Motor neuron (in vitro differentiated cells): ENCODE measurements at places on chromosomes 12 and 14. TPM values are rescaled to one million over a fixed set of nuclear protein-coding genes. Genes with fewer than 3 reads are reported as not detected.

Gene NGB
- 0.31 and 0.81 TPM in 2 replicates for total RNA-seq

Gene TEDC1
- 5.2 and 7.7 TPM in 2 replicates for total RNA-seq

Gene ZNF705A
- total RNA-seq, result not detected in 2 replicates

Gene ANKS1B
- total RNA-seq, result 17.3 and 18.1 TPM in 2 replicates

Gene CFAP251
- total RNA-seq, result 2.4 and 3.2 TPM in 2 replicates

DNA sequence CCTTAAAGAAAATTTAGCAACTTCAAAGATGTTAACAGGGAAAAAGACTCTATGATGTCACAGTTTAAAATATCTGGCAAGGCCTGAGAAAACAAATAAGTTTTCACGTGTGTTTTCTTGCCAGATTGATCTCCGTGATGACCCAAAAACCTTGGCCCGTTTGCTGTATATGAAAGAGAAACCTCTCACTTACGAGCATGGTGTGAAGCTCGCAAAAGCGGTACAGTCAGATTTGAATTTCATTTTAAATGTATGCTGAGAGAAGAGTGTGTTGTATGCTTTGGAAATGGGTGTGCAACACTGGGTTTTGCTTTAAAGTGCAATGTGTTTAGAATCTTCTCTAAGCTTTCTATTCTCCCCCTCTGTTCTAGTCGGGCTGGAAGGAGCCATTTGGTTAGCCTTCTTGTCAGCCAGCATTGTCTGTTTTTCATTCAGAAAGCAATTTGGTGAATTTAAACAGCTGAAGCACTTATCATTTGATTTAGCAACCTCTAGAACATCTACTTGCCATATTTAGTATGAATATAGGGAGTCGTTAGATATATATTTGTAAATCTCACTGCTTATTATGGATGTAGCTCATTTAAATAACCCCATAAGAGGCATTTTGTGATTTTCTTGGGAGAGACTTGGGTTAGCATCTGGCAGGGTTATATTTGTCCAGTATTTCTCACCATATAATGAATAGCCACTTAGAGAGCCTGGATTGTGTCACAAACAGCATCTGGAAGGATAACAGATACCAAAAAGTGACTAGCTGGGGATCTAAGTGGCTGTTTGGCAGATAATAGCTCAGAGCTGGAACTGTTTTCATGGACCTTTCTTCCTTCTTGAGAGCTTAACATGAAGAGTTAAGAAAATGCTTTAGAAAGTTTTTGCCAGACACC lies 35.5 kb downstream of the GPHB5 start:
- peak; percentile 56 for ATAC-seq

DNA sequence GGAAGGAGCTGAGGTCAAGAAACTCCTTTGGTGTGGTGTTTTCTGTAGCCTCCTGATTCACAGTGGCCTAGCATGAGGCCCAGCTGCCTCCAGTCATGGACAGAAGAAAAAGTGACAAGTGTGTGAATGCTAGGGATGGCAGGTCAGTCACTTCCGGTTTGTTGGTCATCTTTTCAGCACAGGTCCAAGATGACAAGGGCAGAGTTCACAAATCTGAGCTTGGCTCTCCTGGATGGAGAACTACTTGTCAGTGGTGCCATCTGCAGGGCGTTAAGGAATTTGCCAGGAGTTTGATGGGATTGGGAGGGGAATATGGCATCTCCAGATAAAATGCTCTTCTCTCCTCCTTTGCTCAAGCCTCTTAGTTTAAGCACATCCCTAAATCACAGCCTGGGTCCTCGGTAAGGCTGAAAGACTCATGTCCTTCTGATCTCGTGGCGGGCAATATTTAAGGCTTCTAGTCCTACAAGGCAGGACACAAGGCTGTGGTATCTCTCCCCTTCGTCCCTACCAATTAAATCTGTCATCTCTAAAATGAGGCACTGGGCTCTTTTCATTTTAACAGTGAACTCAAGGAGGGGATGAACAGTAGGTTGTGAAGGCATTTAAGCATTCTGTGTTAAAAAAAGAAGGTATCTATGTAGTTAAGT lies 10.0 kb downstream of the TUBA1B start:
- ATAC-seq, result peak; percentile 91

DNA sequence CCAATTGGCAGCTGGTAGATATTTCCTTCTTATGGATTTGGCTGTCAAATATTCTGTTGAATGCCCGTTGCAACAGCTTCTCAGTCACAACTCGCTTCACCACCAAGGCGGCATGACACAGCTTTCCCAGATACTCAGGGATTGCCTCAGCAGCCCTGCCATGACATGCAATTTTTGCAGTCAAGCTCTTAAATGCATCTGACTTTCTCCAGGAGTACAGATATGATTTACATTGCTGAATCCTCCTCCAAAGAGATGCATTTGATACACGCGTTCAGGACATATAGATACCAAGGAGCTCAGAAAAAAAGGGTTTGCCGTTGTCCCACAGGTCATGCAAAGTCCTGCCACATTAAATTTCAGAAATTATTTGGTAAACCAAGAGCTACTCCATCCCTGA lies 6.5 kb downstream of the KRT5 start:
- no peak for ATAC-seq

- no peak for ATAC-seq
Observed at GRCh38 chr14:84969501-84969900, 560.4 kb upstream of the FLRT2 start.

GRCh38 chr12:8678661-8679111 lies 16.1 kb upstream of the MFAP5 start:
- no peak for ATAC-seq

DNA sequence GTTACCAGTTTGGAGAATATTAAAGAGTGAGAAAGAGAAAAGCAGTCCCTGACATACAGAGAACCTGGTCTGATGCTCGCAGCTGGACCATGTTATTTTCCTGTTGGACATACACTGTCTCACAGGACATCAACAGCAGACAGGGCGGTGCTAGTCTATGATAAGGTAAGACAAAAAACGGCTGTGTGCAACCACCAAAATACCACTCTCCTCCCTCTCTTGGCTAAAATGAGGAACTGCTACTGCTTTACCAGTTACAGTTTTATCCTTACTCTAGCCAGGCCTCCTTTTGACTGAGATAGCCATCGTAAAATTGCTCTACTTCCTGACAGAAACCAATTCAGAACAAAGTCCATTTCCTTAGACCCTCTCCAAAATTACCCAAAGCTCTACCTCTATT lies 47.0 kb upstream of the ERGIC2 start:
- ATAC-seq, result no peak
